ENCODE measurements at places on chromosomes 1 and 21.

DNA sequence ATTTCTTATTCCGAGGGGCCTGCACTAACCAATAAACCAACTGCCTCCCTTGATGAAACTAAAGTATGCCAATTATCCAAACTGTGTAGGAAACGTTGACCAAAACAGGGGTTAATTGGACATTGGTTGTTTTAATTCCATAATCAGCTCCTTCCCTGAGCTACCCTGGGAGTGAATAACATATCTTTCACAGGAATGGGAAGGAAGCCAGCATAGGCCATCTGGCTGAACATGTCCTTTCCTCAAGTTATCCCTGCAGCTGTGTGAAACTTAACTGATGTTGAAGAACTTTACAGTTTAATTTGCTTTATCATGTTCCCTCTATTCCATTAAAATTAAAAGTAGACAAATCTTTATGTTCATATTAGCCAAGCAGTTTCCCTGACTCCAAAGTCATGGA, 75.4 kb downstream of the NRIP1 start:
- peak; percentile 54 for DNase-seq

DNA sequence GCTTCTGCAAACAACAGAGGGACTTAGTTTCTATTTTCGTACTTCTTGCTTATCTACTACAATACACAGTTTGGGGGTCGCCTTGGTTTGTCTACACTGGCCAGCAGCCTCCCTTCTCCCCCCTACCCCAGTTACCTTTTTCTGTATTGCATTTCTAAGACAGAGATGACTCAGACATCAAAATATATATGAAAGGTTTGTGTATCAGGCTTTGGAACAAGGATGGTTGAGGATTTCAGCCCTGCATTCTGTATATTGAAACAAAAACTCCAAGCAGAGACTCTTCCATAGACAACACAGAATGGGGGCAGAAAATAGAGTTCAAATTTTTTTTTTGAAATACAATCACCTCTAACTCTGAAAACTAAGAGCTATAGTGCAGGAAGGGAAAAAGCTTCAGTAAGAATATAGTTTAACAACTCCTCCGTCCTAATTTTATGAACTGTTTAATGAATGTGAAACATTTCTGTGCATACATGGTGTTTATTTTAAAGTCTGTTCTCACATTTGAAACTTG, 1.9 kb downstream of the SAMD13 start:
- no peak for DNase-seq

- DNase-seq = no peak
Measured at GRCh38 chr1:193769651-193770050, 583.2 kb upstream of the B3GALT2 start.

DNA sequence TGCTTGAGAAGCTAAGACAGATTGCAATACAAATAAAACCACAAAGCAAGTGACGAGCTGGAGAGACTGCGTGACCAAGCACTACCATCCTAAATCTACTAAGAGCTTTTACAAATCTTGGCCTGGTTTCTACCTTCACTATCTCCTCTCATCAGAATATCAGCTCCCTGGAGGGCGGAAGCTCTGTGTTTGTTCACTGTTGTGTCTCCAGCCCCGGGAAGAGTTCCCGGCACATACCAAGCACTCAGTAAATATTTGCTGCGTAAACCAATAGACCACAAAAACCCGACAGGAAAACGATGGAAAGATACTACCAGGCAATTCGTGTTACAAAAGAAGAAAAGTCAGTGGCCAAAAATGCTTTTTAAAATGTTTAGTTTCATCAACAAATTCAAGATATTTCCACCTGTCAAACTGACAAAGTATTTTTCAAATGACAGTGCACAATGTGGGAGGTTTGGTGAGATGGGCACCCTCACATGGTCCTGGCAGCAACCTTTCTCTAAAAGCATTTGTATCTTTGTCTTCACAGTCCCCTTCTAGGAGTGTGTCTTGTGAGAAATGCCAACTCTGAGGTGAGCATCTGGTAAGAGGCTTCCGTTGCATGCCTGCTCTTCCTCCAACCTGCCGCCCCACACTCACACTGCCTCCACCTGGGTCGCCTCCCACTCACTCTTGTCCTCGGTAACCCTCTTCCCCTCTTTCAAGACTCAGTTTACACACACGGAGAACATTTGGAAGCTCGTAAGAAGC, 34.7 kb downstream of the SLC1A7 start:
- DNase-seq = no peak

GRCh38 chr1:220974431-220974830, 95.2 kb downstream of the HLX start:
- DNase-seq = no peak

DNA sequence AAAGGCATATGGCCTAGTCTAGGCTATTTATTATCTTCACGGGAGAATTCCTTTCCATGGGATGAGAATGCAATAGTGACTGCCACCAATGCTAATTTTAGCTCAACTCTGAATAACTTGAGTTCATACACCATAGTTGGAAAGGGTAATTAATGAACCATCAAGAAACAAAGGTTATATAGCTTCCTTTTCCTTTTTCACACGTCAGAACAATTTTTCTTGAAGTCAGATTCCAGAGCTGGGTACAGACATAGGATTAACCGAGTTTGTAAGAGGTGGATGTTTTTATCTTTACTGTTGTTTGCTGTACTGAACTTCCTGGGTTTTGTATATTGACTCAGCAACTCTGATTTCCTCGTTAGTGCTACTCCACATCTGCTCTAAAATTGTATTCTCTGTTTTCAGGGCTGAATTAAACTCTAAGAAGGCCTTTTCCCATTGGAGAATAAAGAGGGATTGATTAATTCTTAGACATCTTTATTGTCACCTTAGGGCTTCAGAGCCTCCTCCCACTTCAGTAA, 262.0 kb downstream of the NUF2 start:
- DNase-seq = no peak

DNA sequence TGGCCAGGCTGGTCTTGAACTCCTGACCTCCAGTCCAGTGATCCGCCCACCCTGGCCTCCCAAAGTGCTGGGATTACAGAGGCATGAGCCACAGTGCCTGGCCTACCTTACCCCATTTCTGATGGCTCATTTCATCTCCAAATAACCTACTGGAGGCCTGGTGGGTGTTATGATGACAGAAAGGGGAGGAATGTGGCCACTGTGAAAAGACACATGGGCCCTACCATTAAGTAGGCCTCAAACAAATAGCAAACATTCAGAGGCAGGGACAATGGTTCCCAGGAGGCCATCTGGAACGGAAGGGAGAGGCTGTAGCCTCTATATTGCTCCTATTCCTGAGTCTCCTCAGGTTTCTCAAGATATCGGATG, 932 bp upstream of the FCRLA start:
- no peak for DNase-seq

- DNase-seq = peak; percentile 24
Measured at GRCh38 chr1:44408212-44408582, 3.1 kb downstream of the RNF220 start.

DNA sequence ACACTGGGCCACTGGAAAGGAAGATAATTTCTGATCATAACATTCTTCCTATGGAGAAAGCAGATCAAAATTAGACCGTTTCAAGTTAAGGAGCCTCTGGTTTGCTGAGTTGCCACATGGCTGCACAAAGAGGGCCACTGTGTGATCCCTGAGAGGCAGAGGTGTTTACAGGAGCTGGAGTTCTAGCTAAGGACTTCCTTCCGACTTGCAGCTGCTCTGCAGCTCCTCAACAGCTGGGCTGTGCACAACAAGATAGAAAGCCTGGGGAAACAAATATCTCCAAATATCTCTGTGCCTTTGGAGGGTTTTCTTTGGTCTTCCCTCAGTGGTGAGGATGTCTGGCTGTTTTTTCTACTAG, 26.8 kb downstream of the GADD45A start:
- no peak for DNase-seq

- no peak for DNase-seq
Measured at GRCh38 chr21:16081304-16081703, 351.5 kb downstream of the USP25 start.

GRCh38 chr1:16165073-16165364, 9.2 kb upstream of the EPHA2 start:
- no peak for DNase-seq

DNA sequence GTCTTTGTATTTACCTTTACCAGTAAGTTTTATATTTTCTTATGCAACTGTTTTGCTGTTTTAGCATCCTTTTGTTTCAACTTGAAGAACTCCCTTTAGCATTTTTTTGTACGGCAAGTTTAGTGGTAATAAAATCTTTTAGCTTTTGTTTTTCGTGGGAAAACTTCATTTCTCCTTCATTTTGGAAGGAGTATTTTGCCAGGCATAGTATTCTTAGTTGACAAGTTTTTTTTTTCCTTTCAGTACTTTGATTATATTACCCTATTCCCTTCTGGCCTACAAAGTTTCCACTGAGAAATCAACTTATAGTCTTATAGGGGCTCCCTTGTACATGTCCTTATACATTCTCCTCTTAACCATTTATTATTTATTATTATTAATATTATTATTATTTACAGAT, 22.6 kb upstream of the SOD1 start:
- DNase-seq = no peak

DNA sequence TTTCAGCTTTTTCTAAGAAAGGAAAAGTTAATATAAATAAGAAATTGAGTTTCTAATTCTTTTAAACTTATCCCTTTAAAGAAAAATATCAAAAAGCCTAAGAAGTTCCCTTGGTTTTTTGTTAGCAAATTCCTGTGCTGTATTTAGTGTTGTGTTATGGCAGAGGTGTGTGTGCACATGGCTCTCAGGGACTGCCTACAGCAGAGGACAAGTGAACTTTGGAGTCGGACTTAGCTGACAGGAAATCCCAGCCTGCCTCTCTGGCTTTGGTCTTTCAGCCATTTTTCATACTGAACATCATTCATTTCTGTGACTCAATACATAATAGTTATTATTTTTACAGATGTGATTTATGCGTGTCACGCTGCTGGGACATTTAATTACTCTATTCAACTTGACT, 149.6 kb downstream of the FMN2 start:
- no peak for DNase-seq

DNA sequence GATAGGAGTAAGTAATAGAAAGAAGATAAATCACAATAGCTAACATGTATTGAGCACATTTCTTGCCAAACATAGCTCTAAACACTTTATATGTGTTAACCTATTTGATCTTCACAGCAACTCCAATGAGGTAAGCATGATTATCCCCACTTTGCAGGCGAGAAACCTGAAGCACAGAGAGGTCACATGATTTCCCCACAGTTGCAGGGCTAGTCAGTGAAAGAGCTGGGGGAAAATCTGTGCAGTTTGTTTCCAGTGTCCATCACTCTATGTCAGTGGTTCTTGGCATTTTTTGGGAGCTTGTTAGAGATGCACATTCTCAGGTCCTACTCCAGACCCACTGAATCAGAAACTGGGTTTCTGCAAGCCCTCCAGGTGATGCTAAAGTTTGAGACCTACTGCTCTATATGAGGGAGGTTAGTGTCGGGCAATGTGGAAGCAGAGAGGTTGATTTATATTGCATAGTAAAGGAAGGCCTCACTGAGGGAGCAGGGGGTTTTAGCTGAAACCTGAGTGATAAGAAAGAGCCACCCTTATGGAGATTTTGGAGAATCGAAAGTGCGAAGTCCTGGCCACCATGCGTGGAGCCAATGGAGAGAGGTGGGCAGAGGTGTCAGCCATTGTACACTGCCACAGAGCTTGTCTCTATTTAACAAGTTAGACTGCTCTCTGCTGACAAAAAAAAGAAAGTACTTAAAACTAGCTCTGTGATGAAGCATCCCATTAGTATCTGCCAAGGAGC, 20.9 kb downstream of the MCOLN3 start:
- no peak for DNase-seq

- no peak for DNase-seq
Measured at GRCh38 chr1:10434590-10434989, 4.4 kb downstream of the CENPS start.

DNA sequence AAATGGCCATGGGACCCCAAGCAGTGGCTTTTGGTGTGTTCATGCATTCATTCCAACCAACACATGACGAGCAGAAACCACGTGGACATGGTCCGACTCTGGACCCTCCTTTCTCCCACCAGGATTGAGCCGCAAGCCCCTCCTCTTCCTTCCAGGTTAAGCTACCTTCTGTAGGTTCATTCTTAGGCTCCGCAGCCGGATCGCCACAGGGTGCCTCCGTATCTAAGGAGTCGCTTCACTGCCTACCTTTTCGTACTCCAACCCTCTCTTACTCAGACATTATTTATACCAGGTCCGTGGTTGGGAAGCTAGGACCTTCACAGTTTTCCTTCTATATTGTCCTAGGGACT, 63.6 kb downstream of the RHBG start:
- no peak for DNase-seq

GRCh38 chr21:45886610-45887026, 95.0 kb upstream of the COL6A1 start:
- no peak for DNase-seq

DNA sequence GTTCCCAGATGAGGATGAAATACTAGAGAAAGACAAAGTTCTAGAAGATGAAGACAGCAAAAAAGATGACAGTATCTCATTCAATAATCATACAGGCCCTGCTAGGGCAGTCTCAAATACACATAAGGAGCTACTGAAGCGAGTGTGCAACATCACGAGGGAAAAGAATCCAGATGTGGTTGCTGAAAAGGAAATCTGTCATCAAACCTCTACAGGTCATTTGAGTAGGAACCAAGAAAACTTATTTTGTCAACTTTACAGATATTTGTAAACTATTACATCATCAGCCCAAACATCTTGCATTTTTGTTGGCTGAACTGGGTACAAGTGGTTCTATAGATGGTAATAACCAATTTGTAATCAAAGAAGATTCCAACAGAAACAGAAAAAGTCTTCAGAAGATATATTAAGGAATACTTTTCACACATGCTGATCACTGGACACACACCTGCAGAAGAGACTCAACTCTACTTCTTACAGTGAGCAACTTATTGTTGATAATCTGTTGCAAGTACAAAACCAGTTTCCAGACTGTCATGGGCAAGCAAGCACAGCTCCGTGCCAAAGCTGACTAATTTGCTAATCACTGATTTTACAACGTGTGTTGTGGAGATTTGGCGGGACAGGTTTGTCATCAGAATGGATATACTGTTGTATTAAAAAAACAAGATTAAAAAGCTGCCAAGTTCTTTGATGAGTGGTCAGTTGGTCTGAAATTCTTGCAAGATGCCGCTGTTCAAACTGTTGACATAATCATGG, 42.1 kb downstream of the TRIM33 start:
- DNase-seq = no peak

DNA sequence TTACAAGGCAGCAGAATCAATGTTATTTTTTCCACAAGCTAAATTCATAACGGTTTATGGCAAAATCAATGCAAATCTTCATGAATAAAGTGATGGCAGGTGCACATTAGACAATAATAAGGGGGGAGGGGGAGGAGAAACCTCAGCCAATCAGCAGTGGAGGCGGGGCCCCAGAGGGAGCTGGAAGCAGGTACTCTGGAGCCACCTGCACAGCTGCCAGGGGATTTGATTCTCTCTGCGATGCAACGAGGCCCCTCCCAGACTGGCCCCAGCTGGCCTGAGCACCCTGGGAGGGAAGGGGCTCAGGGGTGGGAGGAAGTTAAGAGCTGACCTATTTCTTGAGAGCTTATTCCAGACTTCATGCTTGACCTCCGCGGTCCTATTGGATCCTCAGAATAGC, 127.8 kb upstream of the IGSF21 start:
- no peak for DNase-seq

GRCh38 chr1:198929961-198930599, 291.2 kb downstream of the PTPRC start:
- peak; percentile 36 for DNase-seq

Measured in hindlimb muscle (tissue), 1 donor.